ENCODE measurements at places on chromosomes 2 and 18.

DNA sequence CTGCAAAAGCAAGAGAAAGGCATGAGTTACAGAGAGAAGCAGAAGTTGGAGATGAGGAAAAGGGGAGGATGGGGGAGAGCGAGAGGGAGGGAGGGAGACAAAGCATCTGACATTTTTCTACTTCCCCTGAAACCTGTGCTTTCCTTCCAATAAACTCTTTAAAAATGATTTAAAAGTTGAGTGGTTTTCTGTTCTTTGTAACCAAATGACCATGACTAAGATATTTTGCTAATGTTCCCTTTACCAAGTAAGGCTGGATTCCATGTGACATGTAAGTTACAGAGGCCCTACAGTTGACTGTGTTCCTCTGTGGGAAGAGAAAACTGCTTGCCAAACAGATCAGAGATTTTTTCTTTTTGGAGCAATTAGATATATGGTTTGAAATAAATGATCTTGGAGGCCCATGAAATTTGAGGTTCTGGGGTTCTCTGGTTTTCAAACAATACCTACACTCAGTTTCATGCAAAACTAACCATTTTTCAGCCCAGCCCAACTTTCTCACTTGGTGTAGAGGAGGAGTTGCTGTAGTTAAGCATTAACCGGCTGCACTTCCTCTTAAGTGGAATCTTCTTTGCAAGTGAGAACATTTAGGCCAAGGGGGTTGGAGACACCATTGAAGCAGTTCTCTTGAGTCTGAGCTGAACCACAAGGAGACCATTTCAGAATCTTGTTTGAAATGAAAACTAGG, 34.5 kb downstream of the INSIG2 start:
- no peak for DNase-seq

GRCh38 chr2:13550285-13551231, 833.8 kb downstream of the TRIB2 start:
- DNase-seq, result no peak

GRCh38 chr2:142880279-142880678, 2.8 kb downstream of the KYNU start:
- no peak for DNase-seq

GRCh38 chr18:10508591-10508990, 17.2 kb upstream of the NAPG start:
- DNase-seq, result no peak

GRCh38 chr18:51559198-51559901, 361.9 kb upstream of the MEX3C start:
- DNase-seq, result no peak

DNA sequence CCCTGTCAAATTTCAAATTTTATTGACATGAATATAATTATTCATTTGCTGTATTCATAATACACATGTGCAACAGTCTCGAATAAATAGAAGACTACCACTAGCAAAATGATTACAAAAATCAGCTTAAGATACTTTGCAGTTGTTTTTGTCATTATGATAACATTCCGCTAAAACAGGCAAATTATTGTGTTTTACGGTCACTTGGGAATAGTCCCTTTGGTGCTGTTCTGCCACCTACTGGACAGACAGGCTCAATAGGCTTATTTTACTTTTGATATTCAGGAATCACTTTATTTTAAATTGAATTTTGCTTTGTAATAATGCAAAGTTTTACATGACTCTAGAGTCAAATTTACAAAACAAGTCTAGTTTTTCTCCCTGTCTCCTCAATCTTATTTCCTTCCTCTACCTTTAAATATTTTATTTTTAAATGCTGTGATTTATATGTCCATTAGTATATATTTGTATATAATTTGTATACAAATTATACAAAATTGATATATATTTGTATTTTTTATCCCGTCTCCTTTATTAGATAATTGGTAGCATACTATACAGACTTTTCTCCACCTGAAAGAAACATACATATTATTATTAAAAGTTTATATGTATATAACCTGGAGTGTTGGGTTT, 456.3 kb downstream of the DLGAP1 start:
- DNase-seq, result no peak

- DNase-seq, result no peak
Measured at GRCh38 chr2:220670511-220670910, 901.6 kb downstream of the EPHA4 start.

DNA sequence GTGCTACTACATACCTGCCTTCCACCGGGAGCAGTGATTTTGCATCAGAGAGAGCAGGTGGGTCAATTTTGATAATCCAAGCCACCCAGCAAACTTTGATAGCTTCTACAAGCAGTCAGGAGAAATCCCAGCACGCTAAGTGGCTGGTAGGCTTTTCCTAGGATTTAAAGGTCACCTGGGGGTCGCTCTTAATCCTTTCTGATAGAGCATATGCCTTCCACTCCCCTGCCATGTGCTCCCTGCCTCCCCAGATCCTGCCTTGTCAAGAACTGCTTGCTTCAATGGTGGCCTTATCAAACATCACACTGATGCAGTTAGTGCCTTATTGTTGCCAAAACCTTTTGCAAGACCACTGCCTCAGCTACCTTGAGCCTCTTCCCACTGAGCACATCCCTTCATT, 462.3 kb upstream of the MEX3C start:
- no peak for DNase-seq

GRCh38 chr2:208256192-208256782, 1.4 kb upstream of the IDH1 start:
- no peak for DNase-seq

Data from H9 (cell line).